ENCODE measurements at places on chromosomes 3 and 15.

DNA sequence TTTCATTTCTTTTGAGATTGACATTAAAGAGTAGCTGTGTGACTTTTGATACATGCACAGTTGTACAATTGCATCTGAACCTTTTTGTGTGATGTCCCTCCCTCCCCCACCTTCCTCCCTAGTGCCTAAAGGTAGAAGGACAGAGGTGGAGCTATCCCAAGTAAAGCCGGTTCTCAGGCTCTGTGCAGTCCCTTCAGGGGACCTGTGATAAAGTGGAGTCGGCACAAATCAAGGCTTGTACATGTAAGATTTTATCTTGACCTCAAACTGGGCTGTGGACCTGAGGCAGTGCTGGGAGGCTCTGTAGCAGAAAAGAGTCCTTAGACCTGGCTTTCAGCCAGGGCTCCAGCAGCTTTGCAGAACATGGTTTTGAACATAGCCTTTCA, 55.5 kb upstream of the CMTM7 start:
- no peak for DNase-seq

DNA sequence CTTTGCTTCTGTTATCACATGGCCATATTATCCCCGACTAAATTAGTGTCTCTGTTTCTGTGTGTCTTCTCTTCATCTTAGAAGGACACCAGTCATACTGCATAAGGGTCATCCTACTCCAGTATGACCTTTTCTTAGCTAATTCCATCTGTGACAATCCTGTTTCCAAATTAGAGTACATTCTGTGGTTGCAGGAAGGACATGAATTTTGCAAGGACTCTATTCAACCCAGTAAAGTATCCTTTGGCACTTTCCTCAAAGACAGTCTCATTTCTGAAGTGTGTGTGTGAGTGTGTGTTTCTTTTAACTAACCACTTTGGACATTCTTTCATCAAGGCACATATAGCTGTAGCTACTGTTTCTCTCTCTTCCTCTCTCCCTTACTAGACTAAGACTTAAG, 15.2 kb upstream of the MME start:
- DNase-seq = no peak

- no peak for DNase-seq
Observed at GRCh38 chr3:42747581-42747980, 25.5 kb downstream of the CCDC13 start.

DNA sequence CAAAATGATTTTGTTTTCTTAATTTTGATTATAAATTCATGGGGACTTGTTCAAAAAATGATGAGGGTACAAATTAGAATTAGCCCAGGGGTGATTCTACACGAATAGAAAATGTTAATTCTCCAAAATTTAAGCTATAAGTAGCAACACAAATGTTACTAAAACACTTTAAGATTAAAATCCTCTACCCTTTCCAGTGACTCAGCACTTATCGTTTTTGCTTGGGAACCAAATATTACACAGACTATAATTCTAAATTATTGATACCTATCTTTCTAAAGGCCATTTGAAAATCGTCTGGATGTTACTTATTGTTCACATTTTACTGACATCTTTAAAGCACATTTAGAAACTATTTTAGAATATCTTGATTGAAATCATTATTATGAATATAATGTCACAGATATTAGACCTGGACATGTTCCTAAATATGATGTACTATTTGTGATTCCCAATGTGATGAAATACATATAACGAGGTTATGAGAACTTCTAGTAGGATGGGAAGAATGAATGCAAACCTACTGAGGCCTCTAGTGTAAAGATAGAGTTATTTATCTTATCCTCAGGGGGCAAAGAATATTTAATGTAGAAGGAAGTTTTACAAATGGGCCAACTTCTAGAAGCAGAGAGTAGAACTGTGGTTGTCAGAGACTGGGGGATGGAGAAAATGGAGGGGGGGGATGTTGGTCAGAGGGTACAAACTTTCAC, 132.0 kb upstream of the TP63 start:
- DNase-seq = no peak

DNA sequence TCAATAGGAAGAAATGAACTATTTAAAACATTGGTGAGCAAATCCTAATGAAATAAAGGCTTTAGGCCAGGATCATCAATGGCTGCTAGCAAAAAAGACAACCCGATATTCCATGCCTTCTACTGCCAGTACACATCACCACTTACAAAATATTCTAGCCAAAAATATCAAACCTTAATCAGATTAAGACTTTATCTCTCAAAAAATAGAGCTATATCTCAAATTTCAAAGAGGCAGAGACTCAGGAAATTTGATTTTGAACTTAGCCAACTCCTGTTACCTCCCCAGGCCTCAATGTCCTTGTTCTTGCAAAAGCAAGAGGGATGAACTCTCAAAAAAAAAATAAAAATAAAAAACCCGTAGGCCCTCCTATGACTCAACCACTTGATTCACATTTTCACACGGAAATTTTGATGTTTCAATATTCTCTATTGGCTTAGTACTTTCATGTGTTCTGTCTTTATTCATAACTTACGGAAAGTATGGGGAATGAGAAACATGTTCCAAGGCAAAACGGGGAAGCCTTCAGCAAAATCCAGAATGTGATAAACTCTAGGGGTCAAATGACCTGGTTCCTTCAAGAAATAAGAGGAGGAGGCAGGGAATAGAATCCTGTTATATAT, 273.3 kb upstream of the ZPLD1 start:
- DNase-seq = no peak

DNA sequence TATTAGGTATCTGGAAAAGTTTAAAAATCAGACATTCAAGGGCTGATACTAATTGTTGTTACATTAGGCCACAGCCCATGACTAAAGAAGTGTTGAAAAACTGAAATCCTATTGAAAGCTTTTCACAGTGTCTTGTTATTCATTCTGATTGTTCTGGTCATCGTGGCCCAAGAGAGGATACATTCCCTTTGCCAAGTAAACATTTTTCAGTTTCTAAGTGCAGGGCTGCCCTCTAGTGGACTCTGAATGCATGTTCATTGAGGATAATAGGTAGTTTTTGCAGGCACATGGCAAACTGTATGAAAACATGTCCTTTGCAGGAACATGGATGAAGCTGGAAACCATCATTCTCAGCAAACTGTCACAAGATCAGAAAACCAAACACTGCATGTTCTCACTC, 181.1 kb downstream of the MYRIP start:
- DNase-seq = peak; percentile 52

- DNase-seq = peak; percentile 25
Observed at GRCh38 chr3:46276497-46277099, 34.3 kb downstream of the CCR3 start.

DNA sequence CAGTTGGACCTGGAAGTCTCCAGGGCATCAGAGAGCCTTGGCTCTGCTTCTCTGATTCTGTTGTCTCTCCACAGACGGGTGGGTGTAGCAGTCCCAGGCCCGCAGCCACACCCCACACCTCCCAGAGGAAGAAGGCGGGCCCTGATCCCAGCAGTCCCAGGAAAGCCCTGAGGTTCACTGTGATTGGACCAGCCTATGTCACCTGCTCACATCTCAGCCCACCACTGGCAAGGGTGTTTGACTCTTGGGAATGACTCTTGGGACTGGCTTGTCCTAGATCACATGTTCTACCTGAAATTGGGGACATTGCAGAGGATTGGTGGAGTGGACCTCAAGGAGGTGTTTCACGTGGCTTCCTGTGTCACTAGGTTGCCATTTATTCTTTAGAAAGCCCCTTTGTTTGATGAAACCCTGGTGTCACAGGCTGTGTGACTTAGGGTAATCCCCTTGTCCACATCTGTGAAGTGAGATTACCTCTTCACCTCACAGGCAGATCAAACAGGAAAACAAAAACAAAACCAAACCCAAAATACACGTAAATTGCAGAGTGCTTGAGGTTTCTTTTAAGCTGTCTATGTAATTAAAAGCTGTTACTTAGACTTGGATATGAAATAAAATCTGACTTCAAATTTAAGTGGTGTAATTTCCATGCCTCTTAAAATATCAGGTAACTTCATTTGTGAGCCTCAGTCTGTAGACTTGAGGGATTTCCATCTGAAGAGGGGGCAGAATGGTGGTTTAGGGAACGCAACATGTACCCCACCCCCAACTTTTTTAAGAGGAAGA, 26.7 kb downstream of the FLNB start:
- no peak for DNase-seq

DNA sequence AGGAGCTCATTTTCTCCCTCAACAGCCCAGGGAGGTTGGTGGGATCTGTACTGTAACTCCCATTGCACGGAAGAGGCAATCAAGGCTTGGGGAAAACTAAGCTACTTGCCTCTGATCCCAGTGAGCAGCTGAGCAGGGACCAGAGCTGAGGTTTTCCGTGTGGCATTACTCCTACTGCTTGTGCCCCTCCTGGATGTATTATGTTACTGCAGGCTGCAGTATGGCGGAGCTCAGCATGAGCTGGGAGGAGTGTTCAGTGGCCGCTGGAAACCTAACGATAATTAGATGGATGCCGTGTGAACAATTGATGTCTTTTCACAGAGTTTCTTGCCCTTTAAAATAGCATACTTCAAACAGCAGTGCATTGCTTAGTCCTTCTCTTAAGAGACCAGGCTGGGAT, 2.0 kb upstream of the TPRG1 start:
- peak; percentile 13 for DNase-seq

DNA sequence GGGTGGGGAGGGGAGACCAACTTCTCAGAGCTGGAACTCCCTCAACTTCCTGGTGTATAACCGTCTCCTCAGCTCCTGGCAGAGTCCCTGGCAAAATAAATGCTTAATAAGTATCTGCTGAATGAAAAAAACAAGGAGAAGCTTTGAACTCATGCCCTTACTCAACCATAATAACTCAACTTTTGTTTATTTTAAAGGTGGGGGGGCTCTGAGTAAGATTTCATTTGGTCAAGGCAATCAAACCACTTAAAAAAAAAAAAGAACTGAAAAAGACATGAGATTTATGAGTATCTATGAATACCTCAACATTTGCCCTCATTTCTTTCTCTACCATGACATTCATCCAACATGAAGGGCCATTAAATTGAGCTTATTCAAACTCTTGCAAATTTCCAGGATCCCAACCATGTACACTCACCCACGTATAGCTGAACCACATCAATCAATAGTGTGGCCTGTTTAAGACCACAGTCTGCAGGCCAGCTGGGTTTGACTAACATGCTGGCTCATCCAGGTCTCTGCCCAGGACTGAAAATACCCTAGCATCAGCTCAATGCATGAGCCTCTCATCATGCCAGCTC, 157.9 kb downstream of the FOXP1 start:
- no peak for DNase-seq

GRCh38 chr3:168847291-168847883, 751.7 kb upstream of the GOLIM4 start:
- DNase-seq = no peak

- DNase-seq = no peak
Observed at GRCh38 chr3:60579734-60580133, 671.5 kb downstream of the FHIT start.

DNA sequence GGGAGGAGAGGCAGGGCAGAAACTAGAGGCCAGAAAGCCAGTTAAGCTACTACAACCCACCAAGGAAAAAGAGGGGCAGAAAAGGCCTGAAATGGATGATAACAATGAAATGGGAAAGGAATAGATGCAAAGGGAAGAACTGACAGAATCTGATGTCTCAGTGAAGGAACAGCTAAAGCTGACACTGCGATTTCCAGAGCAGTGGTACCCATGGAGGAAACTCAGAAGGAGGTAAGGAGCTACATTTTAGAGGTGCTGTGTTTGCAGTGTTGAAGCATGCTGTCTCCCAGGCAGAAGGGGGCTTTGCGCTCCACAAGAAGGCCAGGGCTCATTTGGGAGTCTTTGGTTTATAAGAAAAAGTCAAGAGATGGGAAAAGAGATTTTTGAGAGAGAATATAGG, 38.0 kb downstream of the ZBTB38 start:
- DNase-seq = no peak

GRCh38 chr3:31077021-31077601, 182.7 kb upstream of the GADL1 start:
- DNase-seq = no peak

GRCh38 chr3:140187028-140187427, 252.0 kb downstream of the CLSTN2 start:
- DNase-seq = no peak

GRCh38 chr15:45100884-45101625, 12.9 kb downstream of the DUOX2 start:
- no peak for DNase-seq

- no peak for DNase-seq
Observed at GRCh38 chr3:183542355-183542754, 13.2 kb downstream of the KLHL6 start.

GRCh38 chr3:145197051-145197820, 963.7 kb downstream of the PLOD2 start:
- DNase-seq = no peak

GRCh38 chr3:141257961-141258360, 26.3 kb downstream of the PXYLP1 start:
- no peak for DNase-seq

- no peak for DNase-seq
Observed at GRCh38 chr3:36678216-36679013, 85.9 kb downstream of the DCLK3 start.

GRCh38 chr3:32551087-32551486, 19.6 kb downstream of the DYNC1LI1 start:
- DNase-seq = no peak

- no peak for DNase-seq
Observed at GRCh38 chr15:42933886-42934667, 13.5 kb upstream of the TTBK2 start.

GRCh38 chr3:81741216-81741615, 20.2 kb downstream of the GBE1 start:
- DNase-seq = no peak

GRCh38 chr15:66866656-66867055, 164.6 kb downstream of the SMAD6 start:
- no peak for DNase-seq

DNA sequence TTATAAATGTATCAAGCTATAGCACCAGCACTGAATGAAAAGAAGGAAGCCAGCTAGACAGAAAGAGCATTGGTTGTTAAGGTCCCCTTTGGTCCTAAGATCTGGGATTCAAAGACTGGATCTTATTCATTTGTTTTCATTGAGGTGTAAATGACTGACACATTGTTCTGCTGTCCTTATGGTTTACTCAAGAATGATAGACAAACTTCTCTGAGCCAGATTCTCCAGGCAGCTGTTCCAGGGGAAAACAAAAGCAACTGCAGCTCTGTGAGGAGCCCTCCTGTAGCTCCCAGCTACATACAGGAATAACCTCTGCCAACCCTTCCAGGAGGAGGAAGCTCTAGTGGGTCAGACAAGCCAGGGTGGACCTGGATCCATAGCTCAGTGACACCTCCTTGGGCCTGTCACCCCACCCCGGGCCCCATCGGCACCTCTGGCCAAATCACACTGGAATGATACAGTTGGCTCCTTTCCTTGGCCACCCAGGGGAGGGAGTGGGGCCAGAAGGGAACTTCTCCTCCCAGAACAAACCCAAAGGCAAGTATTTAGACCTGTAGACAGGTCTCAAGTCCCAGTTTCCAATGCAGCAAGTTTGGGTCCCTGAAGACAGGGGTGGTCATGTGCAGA, 57.8 kb downstream of the ZNF621 start:
- DNase-seq = no peak

- DNase-seq = peak; percentile 79
Observed at GRCh38 chr15:66566963-66567531, 1.2 kb upstream of the LCTL start.

DNA sequence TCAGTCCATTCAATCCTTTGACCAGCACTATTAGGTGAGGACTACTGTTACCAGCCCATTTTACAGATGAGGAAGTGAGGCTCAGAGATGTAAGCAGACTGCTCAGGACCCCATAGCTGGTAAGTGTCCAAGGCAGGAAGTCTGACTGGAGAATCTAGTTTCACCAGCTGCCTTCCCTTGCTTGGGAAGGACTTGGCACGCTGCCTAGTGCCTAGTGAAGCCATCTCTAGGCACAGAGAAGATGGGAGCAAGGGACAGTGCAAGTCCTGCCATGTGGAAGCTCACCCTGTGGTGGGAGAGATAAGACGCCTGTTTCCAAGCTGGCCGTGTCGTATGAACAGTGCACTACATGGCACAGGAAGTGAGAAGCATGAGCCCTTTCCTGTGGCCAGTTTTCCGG, 111.8 kb upstream of the TMC3 start:
- no peak for DNase-seq

Measured in iPS DF 6.9 (cell line).